ENCODE measurements at places on chromosomes 1 and 21.

GRCh38 chr1:233516732-233517131, 97.2 kb upstream of the KCNK1 start:
- no peak for DNase-seq

GRCh38 chr1:85581802-85582686, 1.5 kb downstream of the CCN1 start:
- DNase-seq: no peak

DNA sequence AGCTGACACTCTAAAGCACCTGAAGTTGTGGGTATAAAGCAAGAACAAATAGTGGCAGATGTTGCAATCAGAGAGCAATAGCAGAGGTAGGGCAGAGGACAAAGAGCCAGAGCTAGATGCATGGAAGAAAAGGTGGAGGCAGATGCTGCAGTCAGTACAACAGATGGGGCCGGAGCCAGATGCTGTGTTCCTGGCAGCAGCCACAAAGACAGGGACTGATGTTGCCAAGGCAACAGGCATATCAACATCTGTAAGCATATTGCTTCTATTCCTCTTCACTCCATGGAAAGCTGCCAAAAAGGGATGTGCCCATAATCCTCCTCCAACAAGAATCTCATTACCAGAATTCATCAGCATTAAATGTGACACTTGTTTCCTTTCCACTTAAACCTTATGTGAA, 108.0 kb downstream of the TNNI3K start:
- DNase-seq: no peak

- peak; percentile 74 for DNase-seq
These were observed 28.8 kb downstream of the PIK3C2B start for GRCh38 chr1:204465546-204466415.

DNA sequence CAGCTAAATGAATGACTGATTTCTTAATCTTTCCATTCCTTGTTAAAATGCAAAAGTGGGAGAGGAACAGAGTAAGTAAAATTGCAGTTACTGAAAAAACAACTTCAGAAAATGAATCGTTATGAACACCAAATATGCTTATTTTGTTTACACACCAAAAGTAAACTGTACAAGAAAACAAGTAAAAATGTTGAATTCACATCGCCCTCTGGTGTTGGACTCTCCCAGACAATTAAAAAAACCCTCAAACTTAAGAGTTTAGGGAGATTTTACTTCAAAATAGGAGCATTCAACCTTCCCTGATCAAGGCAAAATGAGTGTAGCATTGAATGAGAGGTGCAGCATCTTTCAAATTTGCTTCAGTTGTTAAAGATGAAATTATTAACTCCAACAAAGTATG, 19.4 kb upstream of the ESRRG start:
- no peak for DNase-seq

- DNase-seq: no peak
These were observed 805.3 kb downstream of the USP25 start for GRCh38 chr21:16535102-16535422.

DNA sequence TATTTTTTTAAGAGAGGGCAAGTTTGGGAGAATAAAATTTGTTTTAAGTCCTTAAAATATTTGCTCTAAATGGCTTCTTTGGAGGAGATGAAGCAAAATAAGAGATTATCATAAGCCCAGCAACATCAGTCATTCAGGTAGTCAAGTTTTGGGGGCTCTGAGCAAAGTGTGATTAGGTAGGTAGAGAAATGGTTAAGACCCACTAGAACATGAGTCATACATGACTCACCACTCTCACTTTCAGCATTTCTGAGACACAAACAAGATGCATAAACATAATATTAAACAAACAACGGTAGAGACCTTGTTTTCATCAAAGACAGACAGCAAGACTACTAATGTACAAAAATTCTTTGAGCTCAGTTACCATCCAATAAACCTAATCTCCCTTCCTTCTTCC, 272.2 kb downstream of the LMO4 start:
- no peak for DNase-seq

GRCh38 chr1:26574018-26574417, 44.5 kb downstream of the RPS6KA1 start:
- no peak for DNase-seq

DNA sequence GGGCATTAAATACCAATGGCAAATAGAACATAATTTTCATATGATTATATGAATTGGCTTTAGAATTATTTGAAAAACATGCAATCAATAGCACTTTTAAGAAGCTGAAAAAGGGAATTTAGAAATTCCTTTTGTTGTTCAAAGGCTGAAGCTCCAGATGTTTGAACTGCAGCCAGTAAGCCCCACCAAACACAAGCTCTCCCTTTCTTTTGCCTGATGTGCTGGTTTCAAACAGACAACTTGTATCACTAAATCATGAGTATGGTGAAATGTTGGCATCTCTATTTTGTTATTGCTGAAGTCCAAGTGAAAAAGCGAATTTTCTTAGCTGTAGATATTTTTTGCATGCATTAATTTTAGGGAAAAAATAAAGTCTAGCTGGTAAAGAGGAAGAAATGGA, 27.5 kb upstream of the NCAM2 start:
- DNase-seq: no peak

DNA sequence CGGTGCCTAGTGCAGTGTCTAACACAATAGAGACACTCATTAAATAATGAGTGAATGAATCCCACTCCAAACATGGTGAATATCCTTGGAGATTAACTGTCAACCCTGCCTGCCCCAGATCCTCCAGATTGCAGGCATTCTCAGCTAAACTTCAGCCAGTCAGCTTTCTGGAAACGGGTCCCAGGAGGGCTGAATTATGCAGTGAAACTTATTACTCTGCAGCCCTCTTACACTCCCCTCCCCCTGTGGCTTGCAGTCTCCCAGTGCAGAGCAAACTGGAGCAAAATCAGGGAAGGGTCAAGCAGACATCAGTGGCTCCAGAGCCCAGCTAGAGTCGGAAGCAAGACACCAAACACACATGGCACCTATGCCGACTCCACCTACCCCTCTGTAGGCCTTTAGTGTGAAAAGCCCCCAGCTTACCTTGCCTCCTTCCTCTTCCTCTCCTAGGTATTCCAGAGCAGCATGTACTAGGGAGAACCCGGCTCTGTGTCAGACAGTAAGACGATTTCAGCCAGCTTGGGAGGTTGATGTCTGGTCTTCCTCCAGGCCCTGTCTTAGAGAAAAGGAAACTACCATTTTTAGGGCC, 6.5 kb upstream of the RGS16 start:
- DNase-seq: no peak

GRCh38 chr1:36436821-36437220, 13.4 kb downstream of the OSCP1 start:
- no peak for DNase-seq

GRCh38 chr1:205452933-205453332, 2.9 kb downstream of the BLACAT1 start:
- peak; percentile 30 for DNase-seq

DNA sequence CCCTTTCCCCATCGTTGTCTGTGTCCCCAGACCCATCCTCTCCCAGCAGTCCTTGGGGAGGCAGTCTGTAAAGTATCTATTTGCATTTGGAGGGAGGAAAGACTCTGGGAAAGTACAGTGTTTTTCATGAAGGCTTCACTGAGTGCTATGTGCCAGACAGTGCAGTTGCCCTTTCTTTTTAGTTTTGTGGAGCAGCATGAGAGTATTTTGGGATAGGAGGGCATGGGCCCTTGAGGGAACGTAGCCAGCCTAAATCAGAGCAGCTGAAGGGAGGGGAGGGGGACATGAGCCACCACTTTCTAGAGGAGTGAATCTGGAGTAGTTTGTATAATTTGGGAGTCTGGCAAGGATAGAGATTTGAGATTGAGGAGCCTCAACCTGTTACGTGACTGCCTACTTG, 404.0 kb upstream of the KAZN start:
- no peak for DNase-seq

DNA sequence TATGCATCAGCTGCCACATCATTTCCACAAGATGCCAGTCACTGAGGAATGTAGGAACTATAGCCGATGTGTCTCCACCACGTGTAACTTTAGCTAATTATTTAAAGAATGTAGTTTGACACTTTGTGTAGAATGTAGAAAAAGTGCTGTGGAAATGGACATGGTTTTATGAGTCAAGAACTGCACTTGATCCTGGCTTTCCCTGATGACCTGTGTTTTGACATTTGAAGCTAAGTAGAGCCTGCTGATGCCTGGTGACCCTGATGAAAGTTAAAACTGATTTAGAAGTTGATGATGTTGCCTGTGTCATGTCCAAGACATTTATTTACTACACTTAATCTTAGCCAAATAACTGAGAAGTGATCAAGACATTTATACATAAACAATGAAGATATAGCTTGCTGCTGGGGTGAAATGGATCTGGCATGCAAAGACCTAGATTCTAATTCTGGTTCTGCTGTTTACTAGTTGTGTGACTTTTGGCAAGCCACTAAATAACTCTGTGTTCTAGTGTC, 4.4 kb upstream of the OSBPL9 start:
- no peak for DNase-seq

DNA sequence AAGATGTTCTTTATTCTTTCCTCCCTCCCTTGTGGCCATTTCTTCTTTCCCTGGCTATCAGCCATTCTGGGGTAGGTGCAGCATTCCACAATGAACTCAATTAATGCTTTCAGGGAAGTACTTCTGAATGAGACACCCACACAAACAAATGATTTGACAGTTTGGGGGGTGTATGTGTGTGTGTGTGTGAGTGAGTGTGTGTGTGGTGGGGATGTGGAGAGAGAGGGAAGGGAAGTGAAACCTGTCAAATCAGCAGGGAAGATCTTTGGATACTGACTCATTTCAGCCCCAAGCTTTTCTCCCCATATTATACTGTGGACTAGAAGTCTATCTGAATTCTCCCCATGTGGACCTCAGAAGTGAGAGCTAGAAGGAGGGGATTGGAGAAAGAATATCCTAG, 154.9 kb upstream of the CD34 start:
- DNase-seq: no peak

DNA sequence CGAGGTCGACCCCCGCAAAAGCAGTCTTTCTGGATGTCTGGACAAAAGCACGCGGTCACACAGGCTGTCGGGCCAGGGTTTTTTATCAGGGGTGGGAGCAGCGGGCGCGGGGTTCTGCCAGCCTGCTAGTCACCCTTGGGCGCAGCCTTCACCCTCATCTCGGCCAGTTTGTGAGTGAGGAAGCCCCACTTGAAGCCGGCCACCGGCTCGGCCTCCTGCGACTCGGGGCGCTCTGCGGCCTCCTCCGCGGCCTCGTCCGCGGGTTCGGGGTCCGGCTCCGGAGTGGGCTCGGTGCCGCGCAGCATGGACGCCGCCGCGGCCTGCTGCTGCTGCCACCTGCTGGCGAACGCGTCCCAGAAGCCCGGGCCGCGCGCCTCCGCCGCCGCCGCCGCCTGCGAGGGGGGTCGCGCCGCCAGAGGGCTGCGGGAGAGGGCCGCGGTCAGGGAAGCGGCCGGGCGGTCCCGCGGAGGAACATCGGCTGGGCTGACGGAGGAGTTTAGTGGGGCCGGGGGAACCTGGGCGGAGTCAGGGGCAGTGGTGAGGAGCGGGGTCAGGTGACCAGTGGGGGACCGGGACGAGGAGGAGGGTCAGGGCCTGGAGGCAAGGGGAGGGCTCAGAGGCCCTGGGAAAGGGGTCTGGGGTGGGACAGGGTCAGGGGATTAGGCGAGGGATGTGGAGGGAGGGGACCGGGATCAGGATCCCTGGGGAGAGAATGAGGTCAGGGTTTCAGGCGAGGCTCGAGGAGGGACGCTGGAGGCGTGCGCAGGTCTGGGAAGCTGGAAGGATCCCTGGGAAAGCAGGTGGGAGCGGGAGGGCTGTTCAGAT, 4.5 kb downstream of the C1orf232 start:
- DNase-seq: peak; percentile 78

DNA sequence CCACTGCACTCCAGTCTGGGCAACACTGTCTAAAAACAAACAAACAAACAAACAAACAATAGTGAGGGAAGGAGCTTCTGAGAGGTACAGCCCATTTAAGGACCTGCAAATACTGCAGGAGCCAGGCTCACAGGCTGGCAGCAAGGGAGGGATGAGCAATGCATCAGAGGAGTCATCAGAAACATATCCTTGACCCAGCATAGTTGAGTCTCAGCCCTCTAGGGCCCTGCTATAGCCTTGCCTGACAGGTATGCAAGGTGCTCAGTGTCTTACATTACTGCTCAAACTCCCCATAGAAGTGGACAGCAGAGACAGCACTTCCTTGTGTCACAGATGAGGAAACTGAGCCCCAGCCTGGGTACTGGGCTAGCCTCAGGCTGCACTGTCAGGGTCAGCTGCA, 7.3 kb upstream of the TTC4 start:
- no peak for DNase-seq

DNA sequence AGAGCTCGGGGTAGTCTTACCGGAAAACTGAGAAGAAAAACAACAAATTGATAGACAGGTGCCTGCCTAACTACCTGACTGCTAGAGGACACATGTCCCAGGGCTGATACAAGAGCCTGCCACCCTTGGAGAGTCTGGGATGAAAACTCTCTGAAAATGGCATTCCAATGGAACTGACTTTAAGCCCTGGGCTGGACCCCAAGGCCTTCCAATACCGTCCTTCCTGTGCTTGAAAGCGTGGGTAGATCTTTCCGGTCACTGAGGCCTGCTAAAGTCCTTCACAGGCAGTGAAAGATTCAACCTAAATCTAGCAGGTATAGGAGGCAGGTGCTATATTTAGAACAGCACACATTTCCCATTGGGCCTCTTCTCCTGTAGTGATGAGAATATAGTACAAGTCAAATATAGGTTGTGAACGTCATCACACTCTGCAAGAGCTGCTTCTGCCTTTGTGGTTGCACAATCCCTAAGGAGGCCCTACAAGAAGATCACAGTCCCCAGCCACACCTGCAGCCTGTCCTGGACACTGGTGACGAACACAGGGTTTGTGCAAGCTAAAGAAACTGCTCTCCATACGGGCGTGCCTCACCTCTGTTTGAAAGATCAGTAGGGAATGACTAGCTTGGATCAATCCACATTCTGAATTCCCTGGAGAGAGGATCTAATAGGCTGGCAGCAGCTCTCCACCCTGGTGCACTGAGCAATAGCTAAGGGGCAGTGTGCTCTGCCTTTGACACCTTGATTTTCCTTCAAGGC, 876 bp upstream of the CHML start:
- DNase-seq: peak; percentile 22

DNA sequence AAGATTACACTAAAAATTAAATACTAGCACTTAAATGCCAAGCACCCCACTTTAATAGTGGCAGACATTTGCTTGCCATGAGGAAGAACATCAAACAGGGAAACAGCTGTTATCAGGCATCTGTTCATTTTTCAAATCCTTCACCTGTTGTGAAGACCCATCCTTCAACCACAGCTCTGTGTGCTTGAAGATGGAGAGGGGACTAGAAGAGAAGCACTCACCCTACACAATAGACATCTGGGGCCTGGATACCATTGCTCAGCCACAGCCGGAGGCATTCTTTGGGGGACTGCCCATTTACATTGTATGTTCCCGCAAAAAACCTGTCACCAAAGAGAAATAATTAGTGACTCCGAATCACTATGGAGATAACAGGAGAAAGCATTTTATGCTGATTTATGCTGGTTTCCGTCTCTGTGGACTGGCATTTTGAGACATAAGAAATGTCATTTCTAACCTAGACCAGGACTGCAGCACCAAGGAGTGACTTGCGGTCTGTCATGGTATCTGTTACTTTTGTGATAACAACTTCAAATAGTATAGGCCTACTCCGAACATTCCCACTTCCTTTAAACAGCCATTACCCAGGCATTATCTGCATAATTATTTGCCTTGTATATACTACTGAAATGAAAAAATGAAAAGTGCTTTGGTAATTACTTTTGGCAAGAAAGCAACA, 28.8 kb upstream of the MTF1 start:
- peak; percentile 16 for DNase-seq

- DNase-seq: no peak
These were observed 31.4 kb downstream of the LY9 start for GRCh38 chr1:160827418-160827817.

Measured in K562 (cell line).